ENCODE measurements at places on chromosomes 5 and 9.

DNA sequence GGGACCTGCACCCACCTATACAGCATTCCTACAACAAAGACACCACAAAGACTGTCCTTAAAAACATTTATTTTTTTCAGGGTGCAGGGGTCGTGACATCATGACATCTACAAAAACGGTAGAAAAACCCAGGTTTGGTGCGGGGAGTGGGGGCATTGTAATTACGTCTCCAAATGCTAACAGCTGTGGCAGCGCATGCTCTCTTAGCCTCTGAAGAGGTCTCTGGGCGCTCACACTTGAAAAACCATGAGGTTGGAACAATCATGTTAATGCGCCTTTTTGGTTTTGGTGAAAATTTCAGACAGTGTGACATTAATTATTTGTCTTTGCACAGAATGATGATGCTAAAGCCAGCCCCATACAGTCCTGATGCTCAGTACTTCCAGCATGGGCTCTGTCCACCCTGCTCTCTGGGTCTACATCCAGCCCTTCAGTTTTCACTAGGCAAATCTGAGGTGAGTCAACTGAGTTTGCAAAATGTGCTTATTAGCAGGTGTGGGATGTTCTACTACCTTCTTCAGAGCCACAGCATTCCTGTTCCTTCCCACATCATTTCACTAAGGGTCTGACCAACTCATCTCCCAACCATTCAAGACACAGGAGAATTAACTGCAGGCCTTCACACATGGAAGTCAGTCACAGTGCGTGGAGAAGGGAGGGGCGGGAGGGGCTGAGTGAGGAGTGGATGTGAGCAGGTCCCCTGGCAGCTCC lies 14.1 kb downstream of the ALDH1B1 start:
- no peak for DNase-seq

GRCh38 chr9:123928533-123929176 lies 1.3 kb downstream of the DENND1A start:
- no peak for DNase-seq

DNA sequence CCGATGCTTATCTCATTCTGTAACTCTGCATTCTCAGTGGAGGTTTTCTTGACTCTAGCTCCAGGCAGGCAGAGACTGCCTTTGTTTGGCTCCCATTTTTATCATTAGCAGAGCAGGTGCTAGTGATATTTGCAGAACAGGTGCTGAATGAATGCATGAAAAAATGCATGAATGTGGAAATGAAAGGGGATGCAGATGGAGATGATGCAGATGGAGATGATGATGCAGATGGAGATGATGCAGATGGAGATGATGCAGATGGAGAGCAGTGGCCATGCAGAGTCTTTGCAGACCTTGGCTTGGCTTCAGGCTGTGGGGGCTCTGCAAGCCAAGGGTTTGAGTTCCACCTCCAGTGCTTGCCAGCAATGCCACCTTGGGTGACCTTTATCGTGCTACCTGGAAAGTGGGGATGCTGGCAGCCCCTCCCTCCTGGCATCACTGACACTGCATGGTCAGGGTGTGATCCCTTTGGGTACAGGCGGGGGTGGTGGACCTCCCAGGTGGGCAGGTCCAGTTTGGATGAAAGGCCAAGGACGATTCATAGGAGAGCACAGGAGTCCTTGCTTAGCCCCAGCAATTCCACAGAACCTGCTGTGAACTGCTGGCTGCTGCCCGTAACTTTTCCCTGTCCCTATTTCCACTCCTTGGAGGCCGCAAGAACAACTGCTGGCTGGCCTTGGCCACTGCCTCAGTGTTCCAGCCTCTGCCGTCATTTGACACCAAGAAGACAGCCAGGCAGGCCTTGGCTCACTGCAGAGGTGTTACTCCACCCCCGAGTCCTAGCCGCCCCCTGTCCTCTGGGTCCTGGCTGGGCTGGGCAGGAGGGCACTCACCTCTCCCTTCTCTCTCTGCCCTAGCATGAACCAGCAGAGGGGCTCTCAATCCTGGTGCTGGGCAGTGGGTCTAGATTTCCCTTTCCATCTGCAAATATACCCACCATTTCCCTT lies 33.0 kb downstream of the ERGIC1 start:
- no peak for DNase-seq

GRCh38 chr5:151459680-151460324 lies 12.4 kb downstream of the SLC36A1 start:
- DNase-seq, result no peak

DNA sequence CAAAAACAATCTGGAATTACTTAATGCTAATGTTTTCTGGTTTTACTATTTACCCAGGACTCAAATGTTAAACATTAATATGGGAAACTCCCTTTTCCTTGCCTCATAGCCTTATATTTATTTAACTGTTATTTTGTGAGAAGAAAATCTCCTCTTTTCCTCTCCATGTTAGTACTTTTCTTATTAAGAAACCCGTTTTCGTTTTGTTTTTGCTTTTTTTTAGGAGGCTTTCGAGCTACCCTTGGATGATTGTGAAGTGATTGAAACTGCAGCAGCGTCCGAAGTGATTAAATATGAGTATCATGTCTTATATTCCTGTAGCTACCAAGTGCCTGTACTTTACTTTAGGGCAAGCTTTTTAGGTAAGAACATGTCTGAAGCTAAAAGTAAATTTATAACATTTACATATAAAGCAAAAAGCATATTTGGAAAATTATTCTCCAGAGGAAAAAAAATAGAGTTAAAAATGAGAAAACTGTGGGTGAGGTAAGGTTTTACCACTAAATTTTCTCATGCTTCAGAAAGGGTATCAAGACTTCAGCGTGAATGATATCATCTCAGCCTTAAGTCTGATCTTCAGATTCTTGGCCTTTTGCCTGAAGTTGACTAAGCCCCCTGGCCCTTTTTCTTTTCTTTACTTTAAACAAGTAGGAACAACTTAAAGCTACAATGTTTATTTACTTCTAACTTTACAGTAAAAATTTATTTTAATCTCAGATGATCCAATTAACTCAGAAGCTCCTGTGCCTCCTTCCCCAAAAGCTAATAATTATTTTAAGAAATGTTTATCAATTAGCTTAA lies 113.8 kb downstream of the RPS23 start:
- DNase-seq, result no peak

- DNase-seq, result no peak
Observed at GRCh38 chr9:2023042-2023441, 7.9 kb downstream of the SMARCA2 start.

DNA sequence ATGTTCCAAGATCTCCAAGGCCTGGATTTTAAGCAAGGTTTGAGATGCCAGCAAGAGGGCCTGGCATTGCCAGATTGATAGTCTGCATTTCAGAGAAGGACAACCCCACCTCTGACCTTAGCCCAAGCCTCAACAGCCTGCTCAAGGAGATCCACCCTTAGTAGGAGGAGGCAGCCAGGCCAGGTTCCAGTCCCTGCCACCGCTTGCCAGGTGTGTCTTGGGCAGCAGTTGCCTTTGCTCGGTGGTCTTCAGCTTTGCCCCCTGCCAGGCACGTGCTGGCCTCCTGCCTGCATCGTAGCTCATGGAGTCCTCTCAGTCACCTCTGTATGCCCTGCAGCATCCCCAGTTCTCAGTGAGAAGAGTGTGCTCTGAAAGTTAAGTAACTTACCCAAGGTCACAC lies 134.2 kb downstream of the KCNIP1 start:
- DNase-seq, result no peak

DNA sequence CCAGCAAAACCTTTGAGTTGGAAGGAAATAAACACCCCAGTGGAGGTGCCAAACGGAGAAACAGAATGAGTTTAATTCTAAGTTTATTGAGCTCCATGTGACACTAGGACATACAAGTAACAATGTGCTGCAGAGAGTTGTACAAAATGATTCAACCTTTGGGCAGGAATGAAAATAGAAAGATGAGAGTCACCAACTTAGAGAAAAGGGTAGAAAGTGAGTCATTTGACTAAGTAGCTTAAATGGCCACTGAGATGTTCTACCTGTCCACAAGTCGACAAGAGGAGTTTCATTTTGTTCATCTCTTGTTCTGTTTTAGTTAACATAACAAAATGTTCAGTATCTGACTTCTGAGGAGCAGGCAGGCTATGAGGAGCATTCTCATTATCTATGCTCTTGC lies 284.7 kb downstream of the NR2F1-AS1 start:
- no peak for DNase-seq

All from esophagus squamous epithelium (tissue), 5 donors.